Stimulated activated CD4-positive, alpha-beta T cell treated with anti-CD3 and anti-CD28 coated beads, Interleukin-4, amount 100 ng/mL, for 4 hours (primary cell): ENCODE measurements at places on chromosomes 11 and 22.

GRCh38 chr11:674406-674805, 20.6 kb downstream of the DEAF1 start:
- DNase-seq, result no peak

- DNase-seq, result no peak
These were observed 51.0 kb upstream of the SEPTIN5 start for GRCh38 chr22:19663286-19663815.

DNA sequence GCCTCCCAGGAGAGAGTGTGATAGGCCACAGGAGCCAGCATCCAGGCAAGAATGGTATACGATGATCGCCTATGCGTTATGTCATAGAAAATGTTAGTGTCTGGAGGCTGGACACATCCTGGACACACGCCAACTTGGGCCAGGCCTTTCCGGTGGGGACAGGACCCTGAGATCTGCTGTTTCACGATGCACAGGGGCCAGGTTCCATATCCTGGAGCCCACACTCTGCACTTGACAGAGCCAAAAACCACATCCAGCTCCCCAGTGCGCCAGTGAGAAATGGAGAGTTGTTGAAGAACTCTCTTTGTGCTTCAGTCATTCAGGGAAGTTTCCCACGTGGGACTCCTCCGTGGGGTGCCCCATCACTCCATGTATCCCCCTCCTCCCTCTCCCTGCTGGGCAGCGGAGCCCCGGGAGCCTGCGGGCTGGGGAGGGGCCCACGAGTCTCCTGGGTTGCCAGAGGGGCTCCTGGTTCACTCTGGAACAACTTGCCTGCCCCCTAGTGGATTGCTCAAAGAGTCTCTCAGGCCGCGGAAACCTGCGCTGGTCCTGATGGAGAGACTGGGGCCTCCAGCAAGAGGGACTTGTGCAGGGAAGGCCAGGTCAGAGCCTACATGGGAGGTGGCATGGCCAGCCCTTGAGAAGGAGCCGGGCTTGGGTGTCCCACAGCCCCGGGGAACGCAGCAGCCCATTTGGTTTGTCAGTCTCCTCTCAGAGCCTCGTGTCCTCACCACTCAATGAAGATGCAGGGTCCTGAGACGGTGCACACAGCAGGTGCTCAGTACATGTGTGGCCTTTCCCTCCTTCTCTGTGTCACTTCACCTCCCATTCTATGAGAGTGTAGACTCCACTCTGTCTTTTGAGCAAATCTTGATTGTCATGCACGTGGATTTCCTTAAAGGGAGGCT, 10.2 kb upstream of the LRRC32 start:
- DNase-seq, result peak; percentile 49

DNA sequence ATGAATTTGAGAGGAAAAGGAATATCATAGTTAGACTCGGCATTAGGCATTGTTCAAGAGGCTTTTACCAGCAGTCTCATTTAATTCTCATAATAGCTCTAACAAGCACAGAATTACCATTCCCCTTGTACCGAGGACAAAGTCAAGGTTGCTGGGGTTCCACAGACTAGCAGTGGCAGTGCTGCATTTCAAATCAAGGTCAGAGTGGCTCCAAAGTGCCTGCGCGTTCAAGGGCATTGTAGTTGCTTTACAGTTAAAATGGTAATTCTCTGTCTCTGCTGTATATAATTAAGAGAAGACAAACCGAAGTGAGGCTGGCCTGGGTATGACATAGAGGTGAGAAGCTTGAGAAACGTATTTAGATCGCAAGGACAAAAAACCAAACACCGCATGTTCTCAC, 40.4 kb upstream of the TP53AIP1 start:
- no peak for DNase-seq

DNA sequence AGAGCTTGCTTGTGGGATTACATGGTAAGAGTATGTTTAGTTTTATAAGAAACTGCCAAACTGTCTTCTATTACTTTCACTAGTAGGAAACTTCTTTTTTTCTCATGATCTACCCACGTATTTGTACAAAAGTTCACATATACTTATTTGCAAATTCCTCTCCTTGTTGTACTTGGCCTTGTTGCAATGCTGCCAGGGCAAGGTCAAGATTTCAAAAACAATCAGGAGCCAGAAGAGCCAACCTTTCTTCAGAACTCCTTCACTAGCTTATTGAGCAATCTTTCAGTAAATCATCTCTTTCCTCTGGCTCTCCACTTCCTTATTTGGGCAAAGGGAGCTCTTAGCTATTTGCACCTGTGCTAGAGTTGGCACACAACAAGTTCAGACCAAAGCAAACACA, 9.7 kb downstream of the SRSF8 start:
- no peak for DNase-seq

DNA sequence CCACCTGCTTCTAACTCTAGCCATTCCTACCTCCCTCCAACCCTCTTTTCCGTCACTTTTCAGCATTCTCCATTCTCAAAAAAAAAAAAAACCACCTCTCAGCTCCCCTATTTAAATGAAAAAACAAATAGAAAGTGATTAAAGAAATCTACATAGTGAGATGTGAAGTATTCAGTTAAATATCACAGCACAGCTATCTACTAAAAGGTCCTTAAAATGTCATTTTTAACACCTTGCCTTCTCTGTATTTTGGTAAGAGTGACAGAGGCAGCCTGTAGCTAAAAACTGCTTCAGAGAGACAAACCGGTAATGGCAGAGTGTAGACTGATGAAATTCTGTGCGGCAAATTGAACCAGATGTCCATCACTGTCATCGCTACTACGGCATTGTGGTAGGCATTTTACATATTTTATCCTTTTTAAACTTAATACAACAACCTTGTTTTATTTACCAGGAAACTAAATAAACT, 346 bp upstream of the ALG9 start:
- no peak for DNase-seq

GRCh38 chr22:48696371-48696770, 1131.3 kb downstream of the BRD1 start:
- DNase-seq, result no peak

DNA sequence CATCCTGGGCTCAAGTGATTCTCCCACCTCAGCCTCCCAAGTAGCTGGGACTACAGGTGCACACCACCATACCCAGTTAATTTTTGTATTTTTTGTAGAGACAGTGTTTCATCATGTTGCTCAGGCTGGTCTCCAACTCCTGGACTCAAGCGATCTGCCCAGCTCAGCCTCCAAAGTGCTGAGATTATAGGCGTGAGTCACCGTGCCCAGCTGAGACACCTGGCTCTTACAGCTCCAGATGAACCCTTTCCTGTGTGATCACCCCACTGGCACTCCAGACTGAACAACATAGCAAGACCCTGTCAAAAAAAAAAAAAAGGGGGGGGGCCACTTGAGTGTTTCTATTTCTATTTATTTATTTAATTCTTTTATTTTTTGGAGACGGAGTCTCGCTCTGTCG, 1.0 kb upstream of the ADSL start:
- DNase-seq, result no peak

DNA sequence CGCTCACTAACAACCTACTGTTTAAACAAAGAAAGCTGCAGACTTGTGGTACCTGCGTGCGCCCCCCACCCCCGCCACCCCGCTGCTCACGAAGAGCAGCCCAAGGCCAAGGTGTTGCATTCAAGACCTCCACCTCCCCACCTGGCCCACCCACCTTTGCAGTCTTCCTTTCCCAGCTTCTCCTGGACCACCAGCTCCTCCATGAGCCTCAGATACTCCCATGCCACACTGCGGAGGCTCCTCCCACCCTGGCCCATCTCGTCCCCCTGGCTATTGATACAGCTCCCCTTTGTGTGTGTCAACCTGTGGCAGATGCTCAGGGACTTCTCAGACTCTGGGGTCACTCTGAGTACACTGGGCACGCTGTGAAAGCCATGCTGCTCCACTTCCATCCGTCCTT, 3.9 kb downstream of the CDPF1 start:
- no peak for DNase-seq

GRCh38 chr22:21929253-21929652, 23.4 kb downstream of the PPM1F start:
- no peak for DNase-seq

- no peak for DNase-seq
These were observed 6.2 kb downstream of the TAF6L start for GRCh38 chr11:62777389-62777788.

DNA sequence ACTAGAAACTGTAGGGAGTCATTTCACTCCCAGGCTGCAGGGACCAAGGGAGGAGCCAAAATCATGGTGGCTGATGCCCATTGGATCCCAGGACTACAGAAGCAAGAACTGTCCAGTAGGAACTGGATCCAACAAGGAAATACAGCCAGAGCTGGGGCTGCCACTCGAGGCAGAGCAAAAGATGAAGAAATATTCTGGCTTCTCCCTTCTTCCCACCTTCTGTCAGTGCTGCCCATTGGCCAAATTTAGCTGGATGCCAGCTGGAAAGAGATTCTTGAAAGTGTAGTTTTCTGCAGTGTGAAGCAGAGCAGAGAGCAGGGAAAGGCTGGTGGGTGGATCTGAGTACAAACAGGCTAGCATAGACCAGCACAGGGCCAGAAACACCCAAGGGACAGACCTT, 45.6 kb downstream of the COMMD9 start:
- DNase-seq, result no peak

DNA sequence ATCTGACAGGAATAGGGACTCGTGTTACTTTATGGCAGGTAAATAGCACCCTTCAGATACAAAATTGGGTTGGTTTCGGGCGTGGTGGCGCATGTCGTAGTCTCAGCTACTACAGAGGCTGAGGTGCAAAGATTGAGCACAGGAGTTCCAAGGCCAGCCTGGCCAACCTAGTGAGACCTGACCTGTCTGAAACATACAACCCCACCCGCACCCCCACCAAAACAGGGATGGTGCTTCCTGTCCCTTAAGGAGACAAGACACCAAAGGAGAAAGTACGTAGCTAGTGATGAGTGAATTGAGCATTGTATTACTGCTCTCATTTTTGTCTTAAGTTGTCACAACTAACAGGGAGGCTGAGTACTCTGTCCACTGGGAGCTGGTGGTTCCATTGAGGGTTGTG, 14.1 kb downstream of the RBM4 start:
- DNase-seq, result no peak

GRCh38 chr11:123590296-123590912, 64.0 kb downstream of the SCN3B start:
- DNase-seq, result no peak

DNA sequence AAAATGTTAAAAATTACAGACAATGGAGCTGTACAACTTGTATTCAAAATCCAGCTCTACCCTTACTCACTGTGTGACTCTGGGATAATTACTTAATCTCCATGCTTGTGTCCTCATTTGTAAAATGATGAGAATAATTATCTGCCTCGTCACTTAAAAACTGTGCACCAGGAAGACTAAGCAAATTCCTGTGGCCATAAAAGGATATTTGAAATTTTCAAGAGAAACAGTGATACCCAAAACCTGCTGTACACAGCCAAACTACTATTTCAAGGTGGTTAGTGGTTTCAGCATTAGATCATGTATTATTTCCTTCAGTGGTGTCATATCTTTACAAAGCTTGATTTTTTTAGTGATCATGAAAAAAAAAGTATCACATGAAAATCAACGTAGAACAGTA, 136.9 kb downstream of the METTL15 start:
- no peak for DNase-seq

DNA sequence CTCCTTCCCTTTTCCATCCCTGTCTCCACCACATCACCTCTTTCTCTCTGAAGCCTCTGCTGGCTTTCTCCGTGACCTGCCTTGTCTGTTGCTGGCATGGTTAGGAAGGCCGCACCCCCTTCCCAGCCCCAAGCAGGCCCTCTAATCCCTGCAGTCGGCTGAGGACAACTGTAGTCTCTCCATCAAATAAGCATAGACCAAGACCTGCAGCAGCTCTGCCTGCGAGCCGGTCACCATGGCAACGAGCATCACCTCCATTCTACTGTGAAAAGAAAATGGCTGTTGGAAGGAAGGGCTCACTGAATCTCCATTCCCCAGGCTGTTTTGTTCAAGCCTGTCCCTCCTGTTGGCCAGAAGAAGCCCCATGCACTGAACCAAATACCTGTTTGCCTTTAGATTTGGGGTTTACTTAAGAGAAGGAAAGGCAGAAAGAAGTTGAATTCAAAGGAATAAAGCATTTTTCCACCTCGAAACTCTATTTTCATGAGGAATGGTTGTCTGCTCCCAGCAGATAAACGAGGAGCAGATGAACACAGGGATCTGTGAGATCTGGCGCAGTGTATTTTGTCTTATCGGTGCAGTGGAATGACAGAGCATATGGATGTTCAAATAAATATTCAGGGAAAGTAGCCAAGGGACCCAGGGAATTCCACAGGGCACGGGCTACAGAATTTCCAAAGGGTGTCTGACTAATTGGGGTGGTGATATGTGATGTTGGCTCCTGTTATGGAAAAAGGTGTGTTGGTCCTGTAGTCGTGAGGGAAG, 113.1 kb upstream of the TTC12 start:
- DNase-seq, result no peak

- DNase-seq, result no peak
These were observed 37.6 kb upstream of the THY1 start for GRCh38 chr11:119460582-119460981.

- no peak for DNase-seq
These were observed 12.6 kb upstream of the POU2F3 start for GRCh38 chr11:120227228-120227852.

- DNase-seq, result no peak
These were observed 153.6 kb upstream of the SORL1-AS1 start for GRCh38 chr11:121606354-121606753.

DNA sequence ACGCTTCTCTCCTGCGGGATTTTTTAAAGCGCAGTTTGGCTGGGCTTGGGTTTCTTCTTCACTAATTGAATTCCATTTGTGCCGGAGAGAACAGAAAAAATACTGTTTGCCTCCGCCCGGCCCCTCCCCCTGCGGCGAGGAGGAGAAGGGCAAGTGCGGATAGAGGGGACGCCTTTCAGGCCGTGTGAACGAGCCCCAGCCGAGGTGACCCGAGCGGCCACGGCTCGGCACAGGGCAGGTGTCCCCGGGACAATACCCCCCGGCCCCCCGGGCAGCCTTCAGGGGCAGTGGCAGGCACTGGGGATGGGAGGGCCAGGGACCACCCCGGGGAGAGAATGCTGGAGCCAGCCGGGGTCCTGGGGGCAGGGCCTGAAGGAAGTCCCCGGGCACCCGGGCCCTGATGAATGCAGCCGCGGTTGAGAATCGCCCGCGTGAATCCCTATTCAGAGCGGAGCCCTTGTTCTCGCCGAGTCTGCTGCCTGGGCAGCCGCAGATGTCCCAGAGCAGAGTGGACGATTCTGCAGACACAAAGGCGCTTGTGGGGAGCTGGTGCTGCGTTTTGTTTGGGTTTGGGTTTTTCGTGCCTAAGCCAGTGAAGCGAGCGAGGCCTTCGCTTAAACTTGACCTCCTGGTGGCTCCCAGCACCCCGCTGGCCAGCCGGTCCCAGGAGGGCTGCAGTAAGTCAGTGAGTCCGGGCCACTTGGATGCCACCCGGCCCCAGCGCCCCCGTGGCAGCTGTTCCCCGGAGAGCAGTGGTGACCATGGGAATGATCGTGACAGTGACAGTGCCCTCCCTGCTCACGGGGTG, 96.0 kb downstream of the WNT7B start:
- DNase-seq, result no peak
